ENCODE measurements at places on chromosomes 4 and X.

DNA sequence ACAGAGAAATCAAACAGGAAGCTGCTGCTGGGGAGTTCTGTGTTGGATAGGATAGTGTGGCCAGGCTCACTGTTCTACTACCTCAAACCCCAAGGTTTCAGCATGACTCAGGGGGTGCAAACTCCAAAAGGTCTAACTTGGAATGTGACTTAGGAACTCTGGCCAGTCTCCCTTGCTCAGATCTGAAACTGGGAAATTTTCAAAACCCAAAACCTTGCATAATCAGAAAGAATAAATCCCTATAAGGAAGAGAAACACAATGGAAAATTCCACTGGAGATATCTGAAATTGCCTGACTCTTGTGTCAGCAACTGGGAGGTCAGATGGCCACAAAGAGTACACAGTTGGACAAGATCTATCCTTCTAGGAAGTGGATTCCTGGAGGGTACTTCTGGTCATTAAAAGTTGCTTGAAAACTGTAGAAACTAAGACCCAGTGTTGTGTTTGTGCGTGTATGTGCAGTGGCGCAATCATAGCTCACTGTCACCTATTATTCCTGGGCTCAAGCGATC is 58.0 kb downstream of the PPEF2 start:
- no peak for DNase-seq

- no peak for DNase-seq
Measured at GRCh38 chr4:153916273-153916755, 127.4 kb upstream of the SFRP2 start.

- DNase-seq = no peak
Measured at GRCh38 chrX:471281-471680, 84.6 kb upstream of the PPP2R3B start.

- no peak for DNase-seq
Measured at GRCh38 chr4:146062340-146062739, 113.2 kb upstream of the LSM6 start.

DNA sequence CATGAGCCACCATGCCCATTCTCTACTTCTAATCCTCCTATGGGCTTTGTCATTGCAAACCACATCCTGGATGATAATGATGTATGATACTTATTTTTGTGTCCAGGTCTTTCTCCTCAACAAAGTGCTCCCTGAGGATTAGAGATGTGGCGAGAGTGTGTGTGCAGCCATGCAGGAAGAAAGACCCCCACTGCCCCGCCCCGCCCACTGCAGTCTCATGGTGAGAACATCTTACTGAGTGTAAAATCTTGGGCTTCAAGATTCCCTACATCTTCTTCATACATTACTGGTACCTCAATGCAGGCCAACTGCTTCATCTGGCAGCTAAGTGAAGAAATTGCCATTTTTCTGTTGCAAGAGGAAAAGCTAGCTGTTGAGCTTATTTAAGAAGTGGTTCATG is 25.9 kb upstream of the MAP3K15 start:
- DNase-seq = no peak

DNA sequence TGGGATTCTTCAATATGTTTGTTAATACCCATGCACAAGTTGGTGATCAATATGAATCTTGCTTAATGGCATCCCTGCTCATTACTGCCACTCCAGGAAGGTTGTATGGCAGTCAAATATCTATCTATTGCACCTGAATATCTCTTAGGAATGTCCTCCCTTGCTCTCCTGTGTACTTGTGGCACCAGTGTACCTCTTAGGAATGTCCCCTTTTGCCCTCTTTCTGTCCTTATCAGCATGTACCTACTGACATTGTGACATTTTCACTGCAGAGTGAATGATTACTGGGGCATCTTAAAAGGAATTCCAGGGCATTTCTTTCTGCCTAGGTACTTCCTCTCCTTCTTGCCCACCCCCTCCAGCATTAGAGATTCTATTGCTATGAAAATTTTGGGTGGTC is 163.8 kb upstream of the CENPE start:
- DNase-seq = no peak

DNA sequence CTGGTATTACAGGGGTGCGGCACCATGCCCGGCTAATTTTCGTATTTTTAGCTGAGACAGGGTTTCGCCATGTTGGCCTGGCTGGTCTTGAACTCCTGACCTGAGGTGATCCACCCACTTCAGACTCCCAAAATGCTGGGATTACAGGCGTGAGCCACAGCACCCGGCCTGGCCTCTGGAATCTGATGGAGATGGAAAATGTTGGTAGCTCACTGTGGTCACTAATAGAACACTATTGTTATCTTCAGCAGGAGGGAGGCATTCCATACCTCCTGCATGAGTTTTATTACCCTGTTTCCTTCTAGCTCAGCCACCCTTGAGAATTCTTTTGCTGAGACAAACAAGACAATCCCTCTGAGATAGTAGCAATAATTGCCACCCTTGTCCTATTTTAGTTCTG is 105.0 kb downstream of the SHROOM3 start:
- DNase-seq = no peak

DNA sequence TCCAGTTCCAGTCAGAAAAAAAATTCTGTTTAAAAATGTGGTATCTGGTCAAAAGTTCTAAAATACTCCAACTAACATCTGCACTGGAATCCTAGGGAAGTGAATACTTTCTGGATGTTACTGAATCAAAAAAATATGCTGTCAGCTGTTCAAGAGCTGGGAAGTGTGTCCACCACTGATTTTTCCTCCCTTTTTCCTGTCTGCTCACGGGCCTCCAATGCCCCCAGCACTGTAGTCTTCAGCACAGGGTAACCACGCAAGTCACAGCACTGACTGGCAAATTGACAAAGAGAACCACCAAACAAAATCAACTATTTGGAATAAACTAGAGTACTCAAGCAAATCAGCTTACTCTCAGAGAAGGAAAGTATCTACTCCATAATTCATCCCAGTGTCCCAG is 9.9 kb downstream of the VEGFC start:
- no peak for DNase-seq

DNA sequence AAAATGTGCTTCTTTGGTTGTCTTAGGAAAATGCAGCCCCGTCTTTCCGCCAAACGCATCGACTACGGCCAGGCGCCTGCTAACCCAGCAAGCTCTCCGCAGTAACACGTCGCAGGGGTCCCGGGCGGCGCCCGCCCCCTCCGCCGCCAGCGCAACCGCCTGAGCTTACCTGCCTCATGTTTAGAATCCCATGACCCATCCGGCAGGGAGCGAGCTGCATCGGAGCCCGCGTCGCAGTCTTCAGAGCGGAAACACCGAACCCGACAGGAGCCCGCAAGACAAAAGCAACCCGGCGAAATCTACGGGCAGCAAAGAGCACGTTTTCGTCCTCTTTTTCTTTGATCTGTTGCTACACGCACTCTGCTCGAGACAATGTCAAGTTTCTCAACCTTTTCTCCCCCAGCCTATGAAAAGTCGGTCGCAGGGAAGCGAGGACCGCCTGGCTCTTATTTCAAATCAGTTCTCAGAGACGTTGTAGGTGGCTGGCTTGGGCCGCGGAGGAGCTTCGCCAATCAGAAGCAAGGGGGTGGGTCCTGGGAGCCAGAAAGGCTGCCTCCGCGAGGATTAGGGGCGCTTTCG is at the start of gene MID1:
Gene MID1 (minus strand): TSS at position 465 of the 579 bp plus-strand sequence. CDS start 53,038 bp downstream, outside the sequence.
- DNase-seq = peak; percentile 19

DNA sequence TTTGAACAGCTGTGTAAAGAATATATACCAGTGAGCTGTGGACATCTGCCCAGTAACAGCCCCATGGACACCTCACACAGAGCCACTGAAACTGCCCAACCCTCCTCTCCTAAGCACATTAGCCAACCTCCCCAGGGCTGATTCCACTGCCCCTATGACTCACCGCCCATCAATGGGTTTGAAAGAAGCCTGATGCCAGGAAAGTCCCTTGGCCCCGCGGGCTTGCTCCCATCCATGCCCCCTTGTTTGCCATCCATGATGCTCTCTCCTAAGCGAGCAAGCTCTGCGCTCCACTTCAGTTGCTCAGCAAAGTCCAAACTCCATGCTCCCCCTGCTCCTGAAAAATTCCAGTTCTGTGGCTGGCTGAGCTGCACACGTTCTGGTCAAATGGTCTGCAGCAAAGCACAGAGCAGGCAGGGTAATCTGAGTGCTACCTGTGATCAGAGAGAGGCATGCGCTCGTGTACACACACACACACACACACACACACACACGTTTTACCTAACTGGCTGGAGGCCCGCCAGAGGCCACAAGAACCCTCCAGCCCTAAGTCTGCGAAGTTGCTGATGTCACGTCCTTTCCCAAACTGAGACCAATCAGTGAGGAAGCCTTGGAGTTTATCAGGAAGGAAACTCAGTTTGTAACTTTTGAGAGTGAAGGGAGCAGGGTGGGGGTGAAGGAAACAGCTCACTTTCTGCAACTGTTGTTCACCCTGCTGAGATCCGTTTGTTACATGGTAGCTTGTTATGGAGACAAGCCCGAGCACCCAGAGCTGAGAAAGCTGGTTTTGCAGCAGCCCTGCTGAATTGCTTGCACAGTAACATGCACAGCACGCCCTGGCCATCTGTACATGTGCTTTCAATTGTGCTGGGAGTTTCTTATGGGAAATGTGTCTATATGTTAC is at the start of gene ASB9:
Gene ASB9 (minus strand): TSS at position 466 of the 904 bp plus-strand sequence. CDS start 209 bp downstream, at position 257.
- DNase-seq = peak; percentile 0

DNA sequence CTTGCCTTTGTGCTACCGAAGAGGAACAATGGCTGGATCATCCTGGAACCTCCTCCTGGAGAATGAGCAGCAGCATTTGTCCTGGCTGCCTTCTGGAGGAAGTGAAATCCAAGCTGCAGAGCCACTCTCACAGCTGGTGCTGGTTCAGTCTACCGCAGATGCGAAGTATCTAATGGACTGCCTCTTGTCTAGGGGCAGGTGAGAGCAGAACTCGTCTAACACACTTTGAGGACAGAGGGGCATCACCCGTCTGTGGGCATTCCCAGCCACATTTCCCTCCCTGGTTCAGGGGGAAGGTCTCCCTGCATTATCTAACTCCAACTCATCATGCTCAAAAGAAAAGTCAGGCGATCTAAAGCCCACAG is 338.2 kb upstream of the GATB start:
- no peak for DNase-seq

GRCh38 chr4:34721835-34722234 is 1522.5 kb downstream of the ARAP2 start:
- DNase-seq = no peak

GRCh38 chrX:69228732-69229131 is 63.5 kb upstream of the PJA1 start:
- no peak for DNase-seq

- DNase-seq = no peak
Measured at GRCh38 chrX:12673487-12673886, 117.7 kb upstream of the PRPS2 start.

DNA sequence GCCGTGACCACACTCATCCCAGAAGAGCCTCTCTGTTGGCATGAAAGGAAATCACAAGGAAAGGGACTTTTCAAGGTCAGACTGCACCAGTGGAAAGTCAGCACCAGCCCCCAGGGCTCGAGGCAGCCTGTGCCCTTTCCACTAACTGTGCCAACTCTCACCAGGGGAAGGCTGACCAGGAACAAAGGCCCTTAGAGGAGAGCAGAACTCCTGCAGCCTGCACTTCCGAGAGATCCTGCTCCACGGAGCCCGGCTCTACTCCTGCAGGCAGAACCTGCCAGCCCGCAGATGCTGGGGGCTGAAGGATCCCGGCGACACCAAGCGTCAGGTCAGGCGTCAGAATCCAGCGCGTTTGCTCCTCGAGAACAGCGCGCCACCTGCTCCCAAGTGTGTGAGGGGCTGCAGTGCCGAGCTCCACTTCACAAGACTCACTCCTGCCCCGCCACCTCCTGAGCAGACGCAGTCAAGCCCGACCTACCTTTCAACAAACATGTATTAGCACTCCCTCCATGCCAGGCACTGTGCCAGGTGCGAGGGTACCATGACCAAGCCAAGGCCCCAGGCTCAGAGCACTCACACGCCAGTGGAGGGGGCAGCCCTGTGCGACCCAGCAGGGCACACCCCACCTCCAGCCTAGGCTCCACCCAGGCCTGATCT is 13.6 kb upstream of the HELT start:
- DNase-seq = no peak

All from anterior cingulate cortex (tissue), 58 donors.